ENCODE measurements at places on chromosomes 12 and 14.

- no peak for DNase-seq
Measured at GRCh38 chr12:87953256-87953860, 75.8 kb downstream of the C12orf50 start.

DNA sequence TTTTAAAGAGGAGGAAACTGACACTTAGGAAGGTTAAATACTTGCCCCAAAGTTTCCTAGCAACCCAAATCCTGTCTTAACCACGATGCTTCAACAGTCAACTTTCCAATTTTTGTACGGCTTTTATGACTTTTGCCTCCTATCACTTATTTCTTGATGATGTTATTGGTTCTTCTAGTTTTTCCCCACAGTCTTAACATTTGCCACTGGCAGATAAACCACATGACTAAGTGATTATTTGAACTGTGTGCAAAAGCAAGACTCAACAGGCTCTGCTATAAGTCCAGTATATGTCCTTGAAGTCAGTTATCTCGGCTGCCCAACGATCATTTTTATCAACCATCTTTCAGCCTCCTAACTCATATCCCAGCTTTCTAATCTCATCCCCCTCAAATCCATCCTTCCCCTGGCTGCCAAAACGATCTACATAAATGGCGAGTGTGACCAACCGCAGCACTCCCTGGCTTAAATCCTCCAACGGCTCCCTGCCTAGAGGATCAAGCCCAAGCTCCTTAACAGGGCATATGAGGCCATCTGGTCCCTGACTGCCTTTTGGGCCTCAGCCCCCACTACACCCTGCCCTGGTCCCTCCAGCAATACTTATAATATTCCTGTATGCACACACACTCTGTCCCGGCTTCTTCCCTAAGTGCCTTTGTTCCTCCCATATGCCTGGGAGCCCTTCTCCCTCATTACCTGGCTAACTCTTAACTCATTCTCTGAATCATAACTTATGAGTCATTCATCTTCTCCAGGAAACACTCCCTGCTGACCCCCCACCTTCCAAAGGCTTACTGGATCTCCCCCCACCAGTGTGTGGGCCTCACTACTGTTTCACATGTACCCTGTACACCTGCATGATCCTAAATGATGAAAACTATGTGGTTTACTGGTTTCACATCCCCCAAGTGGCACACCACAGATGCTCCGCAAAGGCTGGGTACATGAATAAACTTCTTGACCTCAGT lies 8.8 kb downstream of the VPS37B start:
- no peak for DNase-seq

GRCh38 chr14:35366056-35366451 lies 38.5 kb downstream of the NFKBIA start:
- no peak for DNase-seq

DNA sequence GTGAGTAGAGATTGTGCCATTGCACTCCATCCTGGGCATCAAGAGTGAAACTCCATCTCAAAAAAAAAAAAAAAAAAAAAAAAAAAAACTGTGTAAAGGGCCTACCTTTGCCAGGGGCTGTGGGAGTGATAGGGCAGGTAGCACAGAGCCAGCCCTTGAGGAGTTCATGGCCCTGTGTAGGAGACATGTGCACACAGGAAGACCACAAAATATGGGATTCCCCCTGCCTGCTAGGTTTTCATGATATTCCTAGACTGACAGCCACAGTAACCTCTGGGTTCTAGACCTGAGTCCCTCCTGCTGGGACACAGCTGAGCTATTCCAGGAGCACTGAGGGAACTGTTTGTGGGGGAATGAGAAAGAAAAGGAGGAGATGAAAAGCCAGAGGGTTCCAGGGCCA lies 8.3 kb upstream of the SPTSSA start:
- DNase-seq, result no peak

DNA sequence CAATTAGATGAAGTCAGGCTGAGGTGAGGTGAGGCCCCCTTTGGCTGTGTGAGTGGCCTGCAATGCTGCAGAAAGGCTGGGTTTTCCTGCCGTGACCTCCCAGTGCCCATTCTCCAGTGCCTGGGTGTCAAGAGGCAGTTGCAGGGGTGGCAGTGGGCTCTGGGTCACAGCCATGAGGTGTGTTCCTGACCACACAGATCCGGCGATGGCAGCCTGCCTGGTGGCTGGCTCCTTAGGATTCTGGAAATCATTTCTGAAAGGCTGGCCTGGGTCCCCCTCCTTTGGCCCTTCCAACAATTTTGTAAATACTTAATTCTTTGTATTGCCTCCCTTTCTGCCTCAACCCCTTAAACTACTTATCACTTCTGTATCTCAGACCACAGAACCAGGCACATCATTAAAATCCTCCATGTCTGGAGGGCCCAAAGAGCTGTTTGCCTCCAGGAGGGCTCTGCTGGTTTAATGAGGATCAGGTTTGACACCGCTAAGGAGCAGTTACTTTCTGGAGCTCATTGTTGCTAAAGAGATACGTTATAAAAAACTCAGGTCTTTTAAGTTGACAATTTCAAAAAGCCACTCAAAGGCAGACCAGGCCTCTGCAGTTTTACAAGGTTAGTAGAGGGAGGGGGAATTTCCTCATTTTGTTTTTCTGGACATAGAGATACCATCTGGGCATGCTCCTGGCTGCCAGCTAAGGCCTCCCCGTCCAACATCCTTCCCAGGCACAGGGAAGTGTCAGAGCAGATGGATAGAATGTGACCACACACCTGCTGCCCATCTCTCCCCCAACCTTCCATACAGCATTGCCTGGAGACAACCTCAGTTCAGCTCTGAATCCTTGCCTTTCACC lies 204.4 kb downstream of the FOXN3 start:
- DNase-seq, result no peak

DNA sequence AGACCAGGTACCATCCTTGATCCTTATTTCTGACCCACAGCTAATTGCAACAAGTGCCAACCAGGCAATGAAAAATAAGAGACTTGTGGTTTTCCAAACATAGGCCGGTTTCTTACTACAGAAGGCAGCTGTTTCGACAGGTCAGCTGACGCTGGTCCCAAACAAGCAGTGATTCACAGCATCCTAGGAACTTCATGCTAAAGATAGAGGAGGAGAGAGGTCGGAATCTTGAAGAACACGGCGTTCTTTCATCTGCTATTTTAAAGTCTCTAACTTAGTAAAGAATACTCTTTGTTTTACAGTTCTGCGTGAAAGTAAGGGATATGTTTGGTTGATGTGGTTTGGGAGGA lies 28.1 kb upstream of the ADGRD1 start:
- DNase-seq, result no peak

- DNase-seq, result no peak
Measured at GRCh38 chr12:46148327-46149078, 120.3 kb downstream of the SLC38A1 start.

DNA sequence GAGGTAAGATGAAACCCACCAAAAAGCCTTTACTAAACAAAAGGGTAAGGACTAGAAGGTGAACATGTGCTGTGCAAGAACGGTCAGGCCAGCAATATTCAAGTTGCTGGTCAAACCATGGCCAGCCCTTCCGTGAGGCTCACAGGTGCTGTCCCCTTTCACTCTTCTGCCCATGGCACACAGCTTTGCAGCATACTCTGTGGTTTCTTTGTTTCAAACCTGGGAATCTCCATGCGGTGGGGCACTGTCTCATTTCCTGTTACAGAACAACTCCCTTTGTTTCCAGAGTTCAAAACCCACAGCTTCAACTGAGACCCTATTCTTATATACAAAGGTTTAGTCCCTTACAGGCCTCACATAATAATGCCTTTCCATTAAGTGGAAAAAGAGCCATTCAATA lies 1.7 kb upstream of the OVCH1 start:
- no peak for DNase-seq

Measured in WTC11 (cell line).